ENCODE measurements at places on chromosomes 12 and 14.

DNA sequence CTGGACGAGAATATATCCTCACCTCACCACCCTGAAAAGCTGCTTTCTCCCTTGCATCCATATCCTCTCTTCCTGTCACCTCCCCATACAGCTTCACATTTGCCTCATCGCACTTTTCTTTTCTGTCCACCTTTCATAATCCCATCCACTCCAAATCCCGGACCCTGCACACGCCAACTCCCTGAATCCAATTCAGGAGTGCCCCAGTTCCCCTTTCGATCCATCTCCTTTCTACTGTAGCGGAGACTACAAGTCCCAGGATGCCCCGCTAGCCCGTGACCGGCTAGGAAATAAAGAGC, 2.5 kb downstream of the TMEM253 start:
- no peak for DNase-seq

- peak; percentile 71 for DNase-seq
These were observed 771 bp downstream of the DAAM1 start for GRCh38 chr14:59189091-59189785.

DNA sequence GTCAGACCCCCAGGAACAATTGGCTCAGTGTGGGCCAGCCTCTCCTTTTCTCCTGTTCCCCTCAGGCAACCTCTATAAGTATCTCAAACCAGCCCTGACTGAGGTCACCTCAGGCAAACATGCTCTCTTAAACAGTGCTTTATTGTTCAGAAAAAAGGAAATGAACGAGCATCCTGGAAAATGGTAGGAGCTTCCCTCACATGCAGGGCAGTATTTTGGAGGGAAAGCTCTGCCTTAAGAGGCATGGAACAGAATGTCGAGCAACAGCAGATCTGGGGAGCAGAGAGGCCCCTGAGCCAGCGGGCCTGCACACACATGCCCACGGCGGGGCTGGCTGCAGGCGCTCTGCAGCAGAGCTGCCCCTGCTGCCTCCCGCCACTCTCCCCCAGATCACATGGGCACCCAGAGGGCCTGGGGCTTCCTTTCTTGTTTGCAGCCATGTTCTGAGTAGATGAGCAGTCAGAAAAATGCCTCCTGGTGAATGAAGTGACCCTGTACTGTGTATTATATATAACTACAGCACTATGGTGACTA, 42.0 kb downstream of the MOK start:
- DNase-seq, result no peak

- DNase-seq, result no peak
These were observed 95.7 kb downstream of the CEP128 start for GRCh38 chr14:80845856-80846255.

- no peak for DNase-seq
These were observed 338.9 kb downstream of the PDZRN4 start for GRCh38 chr12:41527062-41527461.
